T-helper 17 cell (primary cell): ENCODE measurements at places on chromosomes 4 and X.

GRCh38 chr4:89619206-89619962 lies 217.6 kb downstream of the SNCA start:
- DNase-seq, result no peak

- DNase-seq, result no peak
Observed at GRCh38 chr4:153170407-153170806, 33.8 kb upstream of the TRIM2 start.

- DNase-seq, result no peak
Observed at GRCh38 chrX:84907324-84907968, 96.2 kb upstream of the APOOL start.

- DNase-seq, result no peak
Observed at GRCh38 chrX:117511379-117511778, 605.2 kb downstream of the KLHL13 start.

- DNase-seq, result no peak
Observed at GRCh38 chr4:25308306-25308705, 4.3 kb upstream of the ZCCHC4 start.

DNA sequence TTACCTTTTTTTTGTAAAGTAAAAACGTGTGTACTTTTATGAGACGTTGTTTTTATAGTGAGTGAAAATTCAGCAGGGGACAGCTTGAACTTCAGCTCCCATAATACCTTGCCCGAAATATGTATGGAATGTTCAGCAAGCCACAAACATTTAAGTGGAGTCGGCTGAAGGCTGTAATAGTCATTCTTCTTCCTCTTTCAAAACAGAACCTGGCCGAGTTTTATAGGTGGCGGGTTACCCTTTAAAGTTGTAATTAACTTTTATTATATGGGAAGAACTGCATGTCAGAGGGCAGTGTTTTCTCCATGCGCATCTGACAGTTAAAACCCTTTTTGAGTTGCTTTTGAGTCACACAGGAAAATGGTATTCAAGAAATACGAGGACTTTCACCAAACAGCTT lies 50.7 kb downstream of the CLDN34 start:
- DNase-seq, result no peak

GRCh38 chr4:106270736-106271135 lies 45.3 kb downstream of the TBCK start:
- no peak for DNase-seq
